ENCODE measurements at places on chromosomes 12 and 14.

DNA sequence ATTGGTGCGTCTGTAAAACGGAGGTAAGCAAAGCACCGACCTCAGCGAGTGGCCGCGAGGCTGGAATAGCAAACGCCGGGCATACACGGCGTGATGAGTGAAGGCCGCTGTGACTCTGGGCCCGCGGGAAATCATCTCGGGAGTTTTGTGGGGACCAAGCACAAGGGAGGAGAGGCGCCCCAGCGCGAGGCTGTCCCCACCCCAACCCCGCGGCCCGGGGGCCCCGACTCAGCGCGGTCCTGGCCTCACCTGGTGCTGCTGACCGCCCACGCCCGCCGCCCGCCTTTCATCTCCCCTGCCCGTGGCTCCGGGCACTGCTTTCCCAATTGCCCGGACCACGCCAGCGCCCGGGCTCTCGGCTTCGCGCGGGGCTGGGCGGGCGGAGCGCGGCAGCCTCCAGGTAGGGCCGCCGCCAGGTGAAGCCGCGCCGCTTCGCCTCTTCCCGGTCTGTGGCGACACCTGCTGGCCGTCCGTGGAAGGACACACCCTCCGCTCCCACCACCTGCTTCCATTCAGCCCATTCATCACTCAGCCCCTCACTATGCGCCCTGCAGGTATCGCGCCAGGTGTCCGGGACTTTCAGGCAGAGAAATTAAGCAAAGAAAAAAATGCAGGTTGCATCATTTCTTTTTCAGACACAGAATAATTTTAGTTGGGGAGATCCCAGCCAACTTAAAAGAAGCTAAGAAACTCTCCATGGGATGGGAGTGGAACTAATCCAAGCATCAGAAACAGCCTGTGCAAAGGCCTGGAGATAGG is 360.4 kb downstream of the MED13L start:
- peak; percentile 73 for DNase-seq

GRCh38 chr14:36405589-36406274 is 85.3 kb upstream of the MBIP start:
- DNase-seq, result no peak

DNA sequence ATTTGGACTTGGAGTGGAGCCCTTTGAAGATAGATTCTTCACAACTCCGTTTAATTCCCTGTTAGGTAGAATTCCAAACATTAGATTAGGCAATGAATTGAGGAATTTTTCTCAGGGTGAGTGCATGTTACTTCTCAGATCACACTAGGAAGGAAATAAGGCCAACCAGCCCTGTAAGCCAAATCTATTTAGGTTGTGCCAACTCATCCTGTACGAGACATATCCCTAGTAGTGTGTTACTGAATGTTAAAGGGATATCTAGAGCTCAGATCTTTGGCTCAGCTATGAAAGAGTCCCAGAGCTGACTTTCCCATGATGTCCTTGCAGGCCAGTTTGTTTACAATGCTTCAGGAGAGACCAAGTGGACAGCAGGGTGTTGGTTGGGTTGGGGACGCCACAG is 45.6 kb downstream of the GPHB5 start:
- DNase-seq, result no peak

GRCh38 chr12:89181271-89181920 is 170.9 kb downstream of the DUSP6 start:
- DNase-seq, result no peak

DNA sequence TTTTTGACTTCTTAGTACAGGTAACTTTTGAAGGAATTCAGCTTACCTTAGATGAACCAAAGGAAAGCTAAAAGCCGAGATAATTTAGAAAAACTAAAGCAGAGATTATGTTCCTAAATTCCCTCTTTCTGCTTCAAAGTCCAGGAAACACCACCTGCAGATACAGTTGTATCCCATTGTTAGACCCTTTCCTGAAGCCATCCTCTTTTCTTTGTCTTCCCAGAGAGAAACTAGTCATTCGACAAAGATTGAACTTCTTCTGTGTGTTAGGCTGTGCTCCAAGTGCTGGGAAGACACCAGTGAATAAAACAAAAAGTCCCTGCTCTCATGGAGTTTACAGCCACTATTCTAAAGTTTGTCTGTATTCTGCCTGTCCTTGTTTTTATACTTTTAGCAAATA is 29.3 kb downstream of the PPM1A start:
- no peak for DNase-seq

DNA sequence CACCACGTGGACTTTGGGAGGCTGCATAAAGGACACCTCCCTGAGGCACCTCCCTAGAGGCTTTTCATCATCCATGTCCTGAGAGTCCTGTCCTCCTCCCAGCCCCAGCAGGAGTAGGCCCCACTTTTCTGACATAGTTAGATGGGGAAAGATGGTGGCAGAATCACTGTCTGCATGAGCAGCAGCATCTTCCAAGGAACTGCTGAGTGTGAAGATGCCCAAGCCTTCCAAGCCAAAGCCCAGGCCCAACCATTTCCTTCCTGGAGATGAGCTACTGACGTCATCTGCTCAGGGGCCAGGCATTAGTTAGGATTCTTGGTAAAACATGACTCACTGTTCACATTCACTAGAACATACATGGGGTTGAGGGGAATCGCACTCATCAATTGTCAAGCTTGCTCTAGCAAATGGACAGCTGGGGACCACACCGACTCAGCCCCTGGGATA is 37.3 kb downstream of the VDR start:
- DNase-seq, result no peak

DNA sequence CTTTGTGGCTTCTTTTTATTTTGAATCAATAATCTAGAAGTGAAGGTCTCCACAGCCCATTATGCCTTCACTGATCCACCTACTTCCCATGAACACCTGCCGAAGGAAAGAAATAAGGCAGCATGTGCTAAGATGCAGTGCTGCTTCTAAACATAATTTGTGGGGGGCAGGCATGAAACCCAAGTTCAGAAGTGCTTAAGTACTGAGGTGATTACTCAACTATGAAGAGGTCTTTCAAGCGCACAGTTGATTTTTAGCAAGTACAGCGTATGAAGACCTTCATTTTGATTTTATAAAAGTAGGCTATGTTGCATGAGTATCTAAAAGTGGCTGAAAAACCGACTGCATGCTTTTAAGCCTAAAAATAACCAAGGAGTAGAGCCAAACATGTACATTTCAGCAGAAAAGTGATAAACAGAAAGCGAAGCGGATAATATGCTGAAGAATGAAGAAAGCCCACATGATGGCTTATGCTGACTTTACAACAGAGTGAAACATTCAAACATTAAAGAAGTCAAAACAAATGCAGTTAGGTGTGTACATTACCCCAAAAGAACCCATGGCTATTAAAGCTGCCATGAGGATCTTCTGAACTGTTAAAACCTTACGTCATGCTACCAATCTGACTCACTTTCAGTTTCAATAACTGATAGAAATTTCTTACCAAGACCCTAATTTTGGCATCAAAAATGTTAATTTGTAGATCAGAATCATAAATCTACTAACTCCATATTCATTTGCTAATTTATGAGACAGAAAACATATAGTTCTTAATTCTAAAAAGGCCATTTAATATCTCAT is 29.3 kb downstream of the KICS2 start:
- no peak for DNase-seq

- DNase-seq, result no peak
These were observed 4.5 kb downstream of the LRRC43 start for GRCh38 chr12:122187466-122187865.

DNA sequence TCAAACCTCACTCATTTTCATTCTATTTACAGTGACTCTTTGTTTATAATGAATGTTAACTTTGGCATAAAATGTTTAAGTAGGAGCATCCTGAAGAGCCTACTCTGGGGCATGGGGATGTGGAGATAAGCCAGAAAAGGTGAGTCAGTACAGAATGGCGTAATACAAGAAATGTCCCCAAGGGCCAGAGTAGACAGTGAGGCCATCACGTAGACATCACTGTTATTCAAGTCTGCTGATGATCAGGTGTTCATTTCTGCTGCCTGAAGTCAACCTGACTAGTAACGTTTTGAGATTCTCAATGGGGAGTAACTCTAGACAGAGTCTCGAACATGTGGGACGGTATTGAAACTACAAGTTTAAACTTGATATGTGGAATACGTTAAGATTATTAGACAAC is 47.6 kb upstream of the PKP2 start:
- DNase-seq, result no peak

- no peak for DNase-seq
These were observed 5.3 kb downstream of the TTC8 start for GRCh38 chr14:88829685-88830302.

DNA sequence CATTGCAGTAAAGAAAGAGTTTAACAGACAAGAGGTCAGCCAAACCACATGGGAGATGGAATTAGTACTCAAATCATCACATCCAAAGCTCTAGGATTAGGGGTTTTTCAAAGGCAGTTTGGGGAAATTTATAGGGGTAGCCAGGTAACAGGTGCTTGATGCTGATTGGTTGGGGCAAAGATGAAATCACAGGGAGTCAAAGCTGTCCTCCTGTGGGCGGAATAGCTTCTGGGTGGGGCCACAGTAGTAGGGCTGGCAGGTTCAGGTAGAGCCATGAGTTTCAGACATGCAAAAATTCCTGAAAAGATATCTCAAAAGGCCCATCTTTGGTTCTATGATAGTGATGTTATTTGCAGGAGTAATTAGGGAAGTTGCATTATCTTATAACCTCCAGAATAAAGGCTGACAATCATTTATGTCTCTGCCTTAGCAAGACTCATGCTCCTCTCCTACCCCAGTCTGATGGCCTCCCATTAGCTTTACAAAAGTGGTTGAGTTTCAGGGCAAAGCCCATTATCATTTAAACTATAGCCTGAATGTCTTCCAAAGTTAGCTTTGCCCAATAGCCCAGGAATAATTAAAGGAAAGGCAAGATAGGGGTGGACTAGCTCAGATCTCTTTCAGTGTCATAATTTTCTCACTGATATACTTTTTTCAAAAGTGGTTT is 42.1 kb upstream of the CNTN1 start:
- no peak for DNase-seq

DNA sequence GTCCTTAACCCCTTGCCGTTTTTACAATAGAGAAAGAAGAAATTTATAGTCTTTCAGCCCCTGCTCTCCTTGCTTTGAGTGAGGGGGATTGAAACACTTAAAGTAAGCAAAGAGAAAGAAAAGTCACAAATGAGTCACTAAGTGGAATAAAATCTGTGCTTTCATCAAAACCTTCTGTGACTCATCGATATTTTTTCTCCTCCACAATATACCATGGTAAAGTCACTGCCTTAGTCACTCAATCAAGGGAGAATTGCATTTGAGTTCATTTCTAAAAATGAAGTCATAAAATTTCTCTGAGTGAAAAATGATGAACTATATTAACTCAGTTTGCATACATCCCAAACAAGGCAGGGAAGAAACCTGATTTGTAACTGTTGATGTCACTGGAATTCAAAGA is 470.3 kb downstream of the FOXG1 start:
- no peak for DNase-seq

GRCh38 chr12:100331871-100332270 is 25.0 kb upstream of the SLC17A8 start:
- DNase-seq, result no peak

DNA sequence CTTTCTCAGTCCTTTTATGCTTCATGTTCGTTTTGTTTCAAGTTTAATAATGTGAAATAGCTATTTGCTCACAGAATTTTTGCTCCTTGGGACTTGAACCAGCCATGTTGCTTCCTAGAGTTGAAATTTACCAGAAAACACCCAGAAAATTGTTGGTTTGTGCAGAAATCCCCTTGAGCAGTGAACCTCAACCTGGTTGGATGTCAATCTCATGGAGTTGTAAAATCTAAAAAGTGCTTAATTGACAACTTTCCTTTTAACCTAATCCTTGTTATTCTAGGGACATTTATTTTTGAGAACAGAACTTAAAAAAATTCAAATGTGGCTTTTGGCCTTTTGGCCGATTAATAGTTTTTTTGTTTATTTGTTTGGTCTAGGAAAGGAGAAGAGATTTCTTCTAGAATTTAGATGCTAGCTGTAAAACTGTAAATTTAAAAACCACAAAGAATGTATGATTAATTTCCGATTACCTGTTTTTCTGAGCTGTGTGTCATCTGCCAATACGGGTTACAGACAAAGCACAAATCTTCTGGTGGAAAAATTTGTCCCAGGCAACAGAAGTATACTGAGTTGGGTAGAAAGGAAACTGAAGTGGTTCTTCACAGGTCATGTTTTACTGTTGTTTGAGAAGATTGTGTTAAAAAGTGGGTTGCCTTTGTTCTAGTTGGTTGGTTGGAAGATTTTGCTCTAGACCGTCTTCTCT is 154.4 kb downstream of the FUT8 start:
- DNase-seq, result no peak
